Cardiac muscle cell (in vitro differentiated cells and primary cell): ENCODE measurements at places on chromosomes 12 and 14.

- DNase-seq: no peak
Measured at GRCh38 chr14:65853407-65853955, 441.0 kb downstream of the FUT8 start.

DNA sequence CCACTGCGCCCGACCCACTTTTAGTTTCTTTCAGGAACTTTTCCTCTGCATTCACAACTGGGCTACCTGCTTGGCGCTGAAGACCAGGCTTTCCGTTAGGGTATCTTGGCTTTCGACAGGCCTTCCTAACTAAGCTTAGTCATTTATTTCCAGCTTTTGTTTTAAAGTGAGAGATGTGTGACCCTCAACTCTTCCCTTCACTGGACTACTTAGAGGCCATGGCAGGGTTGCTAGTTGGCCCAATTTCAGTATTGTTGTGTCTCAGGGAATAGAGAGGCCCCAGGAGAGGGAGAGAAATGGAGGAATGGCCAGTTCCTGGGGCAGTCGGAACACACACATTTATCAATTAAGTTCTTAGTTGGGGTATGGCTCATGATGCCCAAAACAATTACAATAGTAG lies 10.4 kb downstream of the MTA1 start:
- no peak for DNase-seq

- peak; percentile 13 for DNase-seq
Measured at GRCh38 chr12:121980191-121980891, 41.3 kb upstream of the BCL7A start.

DNA sequence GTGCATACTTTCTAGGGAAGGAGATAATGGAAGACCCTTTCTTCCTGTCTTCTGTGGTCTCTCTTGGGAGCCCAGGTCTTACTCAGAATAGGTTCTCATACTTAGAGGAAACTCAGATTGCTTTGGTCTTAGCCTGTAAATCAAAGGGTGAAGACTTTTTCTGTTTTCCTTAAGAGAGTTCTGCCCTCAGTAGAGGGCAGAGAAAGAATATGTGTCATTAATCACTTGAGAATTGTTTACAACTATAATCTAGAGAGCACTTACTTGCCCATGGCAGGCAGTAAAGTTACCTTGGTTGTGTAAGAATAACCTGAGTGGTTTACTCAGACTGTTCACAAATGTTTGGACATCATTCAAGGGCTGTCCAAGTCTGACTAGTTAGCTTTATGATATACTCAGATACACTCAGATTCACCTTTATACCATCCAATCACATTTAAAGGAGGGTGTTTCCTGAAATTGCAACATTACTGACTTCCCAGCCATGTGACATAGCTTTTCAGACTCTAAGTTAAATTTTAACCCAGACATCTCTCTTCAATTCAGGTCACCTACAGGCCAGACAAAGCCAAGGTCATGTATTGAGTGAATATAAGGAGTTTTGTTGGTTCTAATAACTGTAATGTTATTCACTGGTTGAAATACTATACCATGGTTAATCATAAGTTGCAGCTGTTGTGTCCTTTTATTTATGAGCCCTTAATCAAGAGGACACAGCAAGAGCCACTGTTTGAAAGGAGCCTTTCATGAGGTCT lies 372.2 kb downstream of the RAD51B start:
- peak; percentile 37 for DNase-seq

GRCh38 chr12:1443421-1444141 lies 150.8 kb downstream of the FBXL14 start:
- peak; percentile 33 for DNase-seq

DNA sequence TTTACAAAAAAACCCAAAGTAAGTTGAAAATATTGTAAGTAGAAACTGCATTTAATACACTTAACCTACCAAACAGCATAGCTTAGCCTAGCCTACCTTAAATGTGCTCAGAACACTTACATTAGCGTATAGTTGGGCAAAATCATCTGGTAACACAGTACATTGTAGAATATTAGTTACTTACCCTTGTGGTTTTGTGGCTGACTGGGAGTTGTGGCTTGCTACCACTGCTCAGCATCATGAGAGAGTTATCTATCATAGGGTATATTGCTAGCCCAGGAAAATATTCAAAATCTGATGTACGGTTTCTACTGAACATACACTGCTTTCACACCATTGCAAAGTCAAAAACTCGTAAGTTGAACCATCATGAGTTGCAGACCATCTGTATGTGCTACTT lies 141.7 kb upstream of the GARIN6 start:
- no peak for DNase-seq

DNA sequence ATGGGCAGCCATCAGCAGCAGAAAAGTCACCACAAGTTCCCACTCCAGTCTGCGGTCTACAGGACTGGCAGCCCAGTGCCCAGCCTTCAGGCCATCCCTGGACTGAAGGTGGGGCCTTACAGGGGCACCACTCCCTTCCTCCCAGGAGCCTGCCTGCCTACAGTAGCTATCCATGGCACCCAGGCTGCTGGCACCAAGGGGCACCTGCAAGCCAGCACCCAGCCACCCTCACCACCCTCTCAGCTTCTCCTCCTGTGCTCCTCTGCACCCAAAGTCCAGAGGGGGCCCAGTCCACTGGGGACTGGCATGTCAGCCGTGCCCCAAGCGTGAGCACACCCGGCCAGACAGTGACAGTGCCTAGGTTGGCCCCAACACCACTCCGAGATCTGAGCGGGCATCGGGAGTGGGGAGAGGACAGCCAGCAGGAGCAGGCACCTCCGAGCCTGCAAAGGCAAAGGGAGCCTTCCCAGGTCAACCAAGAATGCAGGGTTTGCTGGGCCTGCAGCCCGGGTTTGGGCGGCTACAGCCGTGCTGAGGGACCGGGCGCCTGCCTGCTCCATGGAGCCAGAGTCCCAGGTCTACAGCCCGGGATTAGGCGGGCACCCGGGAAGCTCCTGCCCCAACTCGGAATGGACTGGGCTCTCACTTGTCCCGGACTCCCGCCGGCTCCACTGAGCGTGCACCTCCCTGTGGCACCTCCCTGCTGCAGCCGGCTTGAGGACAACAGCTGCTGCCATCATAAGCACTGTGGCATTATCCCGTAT lies 8.1 kb upstream of the OR6C65 start:
- DNase-seq: no peak

GRCh38 chr14:80468331-80469122 lies 257.2 kb upstream of the DIO2 start:
- DNase-seq: no peak

- no peak for DNase-seq
Measured at GRCh38 chr12:43285159-43285598, 266.8 kb downstream of the ADAMTS20 start.

GRCh38 chr12:47491516-47492305 lies 214.1 kb downstream of the RPAP3 start:
- no peak for DNase-seq

DNA sequence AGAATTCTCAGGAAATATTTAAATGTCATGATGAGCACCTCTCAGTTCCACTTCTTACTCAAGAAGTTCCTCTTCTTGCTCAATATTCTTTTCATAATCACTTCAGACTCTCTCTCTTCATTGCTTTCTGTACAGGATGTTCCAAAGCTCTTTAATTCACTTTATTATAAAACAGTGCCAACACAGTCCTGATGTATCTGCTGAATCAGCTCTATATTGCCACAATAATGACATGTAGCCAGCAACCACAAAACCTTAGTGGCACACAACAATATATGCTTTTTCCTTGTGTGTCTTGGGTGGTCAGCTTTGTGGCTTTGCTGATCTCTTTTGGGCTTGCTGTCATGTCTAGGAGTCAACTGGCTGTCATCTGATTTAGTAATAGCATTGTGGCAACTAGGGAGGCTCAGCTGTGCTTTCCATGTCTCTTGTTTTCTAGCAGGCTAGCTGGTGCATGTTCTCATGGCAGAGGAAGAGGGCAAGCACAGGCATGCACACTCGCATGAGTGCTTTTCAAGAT lies 52.8 kb upstream of the SLC2A13 start:
- DNase-seq: peak; percentile 2

GRCh38 chr14:105282098-105282725 lies 18.6 kb downstream of the BRF1 start:
- no peak for DNase-seq

DNA sequence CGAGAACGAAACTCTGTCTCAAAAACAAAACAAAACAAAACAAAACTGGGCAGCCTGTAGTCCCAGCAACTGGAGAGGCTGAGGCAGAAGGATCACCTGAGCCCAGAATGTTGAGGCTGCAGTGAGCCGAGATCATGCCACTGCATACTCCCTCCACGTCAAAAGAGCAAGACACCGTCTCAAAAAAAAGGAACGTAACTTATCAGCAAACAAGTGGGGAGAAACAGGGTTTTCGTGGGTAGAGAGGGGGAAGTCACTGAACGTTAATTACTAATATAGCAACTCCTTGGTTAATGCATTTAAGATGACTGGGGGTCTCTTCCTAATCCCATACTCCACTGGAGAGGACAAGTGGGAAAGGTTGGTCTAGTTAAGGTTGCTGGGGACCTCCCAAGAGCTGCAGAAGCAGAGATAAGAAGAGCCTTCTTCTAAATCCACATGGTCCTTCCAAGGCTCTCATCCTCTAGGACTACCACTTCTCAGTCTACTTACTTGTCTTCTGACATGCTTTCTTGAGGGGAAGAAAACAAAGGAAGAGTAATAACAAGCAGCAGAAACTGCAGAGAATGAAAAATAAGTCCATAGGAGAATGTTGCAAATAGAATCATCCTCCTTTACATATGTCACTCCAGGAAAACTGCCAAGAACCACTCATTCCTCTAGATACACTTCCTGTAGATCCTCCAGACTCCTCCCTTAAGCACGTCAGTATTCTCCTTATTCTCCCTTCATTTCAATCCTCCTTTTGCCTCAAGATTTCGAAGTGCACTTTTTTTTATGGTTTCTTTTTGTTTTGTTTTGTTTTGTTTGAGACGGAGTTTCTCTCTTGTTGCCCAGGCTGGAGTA lies 5.8 kb downstream of the NUMB start:
- DNase-seq: no peak

DNA sequence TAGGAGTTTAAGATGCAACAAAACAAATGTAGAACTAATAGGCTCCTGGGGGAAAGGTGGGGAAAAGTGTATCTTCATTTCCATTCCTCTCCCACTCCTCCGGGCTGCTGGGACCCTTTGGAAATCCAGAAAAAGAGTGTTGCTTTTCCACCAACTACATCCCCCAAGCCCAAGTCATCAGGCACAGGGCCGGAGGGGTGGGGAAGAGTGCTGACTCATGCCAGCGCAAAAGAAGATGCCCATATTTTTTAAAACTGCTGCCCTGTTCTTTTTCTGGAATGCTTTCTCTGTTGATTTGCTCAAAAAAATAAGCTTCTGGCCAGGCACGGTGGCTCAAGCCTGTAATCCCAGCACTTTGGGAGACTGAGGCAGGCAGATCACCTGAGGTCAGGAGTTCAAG lies 70.9 kb downstream of the TBK1 start:
- DNase-seq: peak; percentile 11

DNA sequence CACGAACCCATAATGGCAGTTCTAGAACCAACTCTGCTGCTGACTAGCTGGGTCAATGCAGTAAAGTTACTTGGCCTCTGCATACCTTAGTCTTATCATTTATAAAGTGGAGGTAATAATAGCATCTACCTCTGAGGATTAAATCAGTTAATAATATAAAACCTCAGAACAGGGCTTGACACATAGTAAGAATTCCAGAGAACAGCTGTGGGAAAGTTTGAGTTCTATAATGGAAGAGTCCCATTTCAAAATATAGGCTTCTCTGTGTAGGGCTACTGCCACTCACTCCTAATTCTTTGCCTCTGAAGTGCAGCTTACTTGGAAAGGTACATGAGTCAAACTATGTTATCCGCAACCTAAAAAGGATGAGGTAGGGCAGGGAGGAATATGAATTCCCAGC lies 269.2 kb upstream of the PRKD1 start:
- no peak for DNase-seq

- no peak for DNase-seq
Measured at GRCh38 chr14:105865904-105866840, 339.8 kb downstream of the TMEM121 start.

GRCh38 chr14:64704743-64705380 lies 638 bp downstream of the PLEKHG3 start:
- DNase-seq: peak; percentile 58

DNA sequence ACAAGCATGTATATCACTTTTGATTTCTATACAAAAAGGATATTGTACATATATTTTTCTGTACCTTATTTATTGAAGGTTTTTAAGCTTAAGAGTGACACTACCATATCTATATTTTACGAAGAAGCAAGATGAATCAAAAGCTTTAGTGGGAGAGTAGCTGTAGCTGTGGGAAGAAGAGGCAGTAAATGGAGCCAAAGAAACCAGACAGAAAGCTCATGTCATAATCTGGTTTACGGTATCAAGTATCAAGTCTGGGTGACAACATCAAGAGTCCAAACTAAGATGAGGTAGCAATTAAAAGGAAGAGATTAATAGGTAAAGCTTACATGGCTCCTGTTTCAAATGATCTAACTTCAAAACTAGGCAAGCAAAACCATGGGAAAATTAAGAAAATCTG lies 54.8 kb downstream of the CEP83 start:
- DNase-seq: no peak

DNA sequence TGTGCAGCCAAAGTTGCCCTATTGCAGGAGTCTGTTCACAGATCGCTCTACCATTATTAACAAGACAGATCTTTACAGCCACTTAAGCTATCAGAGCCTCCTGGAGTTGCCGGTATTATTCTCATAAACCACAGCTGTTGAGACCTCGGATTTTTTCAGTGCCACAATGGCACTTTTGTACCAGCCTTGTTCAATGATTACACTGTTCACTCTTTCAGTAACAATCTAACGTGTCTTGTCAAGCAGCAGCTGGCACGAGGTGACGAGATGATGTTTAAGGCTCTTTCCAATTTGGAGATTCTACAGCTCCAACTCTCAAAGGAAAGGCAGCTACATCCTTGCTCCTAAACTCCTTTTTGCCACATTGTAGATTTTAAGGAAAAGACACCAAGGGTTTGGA lies 30.7 kb downstream of the LRIG3 start:
- DNase-seq: no peak

DNA sequence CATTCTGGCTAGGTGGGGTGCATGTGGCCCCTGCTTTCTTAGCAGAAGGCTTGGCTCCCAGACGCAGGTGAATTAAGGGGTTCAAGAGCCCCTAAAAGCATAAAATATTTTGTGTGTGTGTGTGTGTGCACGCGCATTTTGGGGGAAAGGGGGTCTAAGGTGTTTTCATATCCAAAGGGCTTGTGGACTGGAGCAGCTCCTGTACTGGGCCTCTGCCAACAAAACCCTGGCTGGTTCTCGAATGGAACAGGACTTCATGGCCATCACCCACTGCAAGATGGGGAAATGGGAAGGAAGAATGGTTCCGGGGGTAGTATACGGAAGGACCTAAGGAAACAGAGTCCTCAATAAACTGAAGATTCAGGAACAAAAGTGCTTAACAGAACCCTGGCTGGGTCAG lies 3.9 kb upstream of the ATN1 start:
- DNase-seq: no peak

DNA sequence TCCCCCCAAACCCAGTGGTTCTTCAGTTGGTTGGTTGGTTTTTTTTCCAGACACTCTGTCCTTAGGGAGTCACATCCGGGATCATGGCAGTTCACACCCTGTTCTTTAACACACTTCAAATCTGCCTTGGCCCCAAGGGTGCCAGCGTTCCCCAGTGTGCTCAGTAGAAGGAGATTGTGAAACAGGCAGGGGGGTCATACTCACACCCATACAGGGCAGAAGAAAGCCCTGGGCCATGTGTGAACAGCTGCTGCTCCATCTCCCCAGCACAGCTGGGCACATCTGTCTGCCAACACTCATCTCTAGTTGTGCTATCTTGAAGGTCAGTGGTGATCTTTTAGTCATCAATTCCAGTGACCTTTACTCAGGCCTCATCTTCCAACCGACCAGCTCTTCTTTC lies 64.4 kb upstream of the FUT8 start:
- DNase-seq: no peak
